ENCODE measurements at places on chromosomes 16 and 17.

DNA sequence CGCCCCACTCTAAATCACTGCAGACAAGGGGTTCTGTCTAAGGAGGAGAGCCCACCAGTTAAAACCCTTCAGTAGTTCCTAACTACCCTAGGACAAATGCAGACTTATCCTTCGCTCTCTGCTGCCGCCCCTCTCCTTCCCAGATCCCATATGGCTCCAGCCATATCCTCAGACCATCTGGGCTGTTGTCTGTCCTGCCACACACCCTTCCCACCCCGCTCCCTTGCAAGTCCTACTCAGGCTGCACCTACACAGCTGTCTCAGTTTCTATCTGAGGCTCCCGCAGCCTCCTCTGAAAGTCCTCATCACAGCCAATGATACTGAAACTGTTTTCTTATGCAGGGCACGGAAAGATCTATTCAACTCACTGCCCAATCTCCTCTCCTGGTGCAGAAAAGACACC is 720 bp upstream of the BCKDK start:
- H3K4me1 ChIP-seq: peaks cover 24% of the 10 kb centered on the region
- H3K4me3 ChIP-seq: no peak overlapping the region
- DNase-seq: no peak
- H3K36me3 ChIP-seq: peaks cover 27% of the 10 kb centered on the region
- no peaks in the 10 kb centered on the region for H3K27me3 ChIP-seq

GRCh38 chr17:67566656-67567055 is 151.1 kb upstream of the NOL11 start:
- no peaks in the 10 kb centered on the region for H3K36me3 ChIP-seq
- DNase-seq: no peak
- H3K27me3 ChIP-seq: no peaks in the 10 kb centered on the region
- H3K4me1 ChIP-seq: no peaks in the 10 kb centered on the region

DNA sequence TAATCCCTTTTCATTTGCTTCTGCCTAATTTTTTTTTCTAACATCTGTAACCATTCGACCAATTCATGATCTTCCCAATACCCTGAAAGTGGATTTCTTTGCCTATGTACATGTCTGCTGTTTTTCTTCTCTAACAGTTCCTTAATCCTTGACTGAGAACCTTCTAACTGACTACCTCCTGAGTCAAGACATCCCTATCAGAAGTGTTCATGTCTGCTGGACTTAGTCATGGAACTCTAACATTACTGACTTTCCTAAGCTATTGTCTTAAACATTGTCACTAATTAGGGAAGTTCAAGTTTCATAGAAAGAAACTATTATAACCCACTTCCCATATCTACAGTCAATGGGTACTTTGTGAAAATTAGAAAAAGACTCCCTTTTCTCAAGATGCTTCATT is 52.4 kb upstream of the IRX5 start:
- H3K4me3 ChIP-seq: no peak overlapping the region
- no peaks in the 10 kb centered on the region for H3K36me3 ChIP-seq
- H3K27me3 ChIP-seq: no peaks in the 10 kb centered on the region
- no peaks in the 10 kb centered on the region for H3K4me1 ChIP-seq
- no peak overlapping the region for H3K27ac ChIP-seq

GRCh38 chr17:78337244-78338109 is 22.4 kb downstream of the SOCS3 start:
- H3K4me3 ChIP-seq: no peak overlapping the region
- H3K4me1 ChIP-seq: peaks cover 11% of the 10 kb centered on the region
- no peaks in the 10 kb centered on the region for H3K36me3 ChIP-seq
- no peaks in the 10 kb centered on the region for H3K27me3 ChIP-seq
- no peak overlapping the region for H3K27ac ChIP-seq
- no peak for DNase-seq

GRCh38 chr16:13223666-13224065 is 322.3 kb downstream of the SHISA9 start:
- DNase-seq: no peak
- H3K4me1 ChIP-seq: no peaks in the 10 kb centered on the region
- H3K27ac ChIP-seq: no peak overlapping the region
